IPS-NIHi11 (cell line): ENCODE measurements at places on chromosomes 4 and X.

GRCh38 chrX:116198235-116198634 is 27.7 kb downstream of the AGTR2 start:
- no peak for DNase-seq

- DNase-seq: no peak
Observed at GRCh38 chr4:40722576-40723161, 27.1 kb upstream of the NSUN7 start.

- no peak for DNase-seq
Observed at GRCh38 chr4:148065075-148065474, 333.2 kb downstream of the ARHGAP10 start.

DNA sequence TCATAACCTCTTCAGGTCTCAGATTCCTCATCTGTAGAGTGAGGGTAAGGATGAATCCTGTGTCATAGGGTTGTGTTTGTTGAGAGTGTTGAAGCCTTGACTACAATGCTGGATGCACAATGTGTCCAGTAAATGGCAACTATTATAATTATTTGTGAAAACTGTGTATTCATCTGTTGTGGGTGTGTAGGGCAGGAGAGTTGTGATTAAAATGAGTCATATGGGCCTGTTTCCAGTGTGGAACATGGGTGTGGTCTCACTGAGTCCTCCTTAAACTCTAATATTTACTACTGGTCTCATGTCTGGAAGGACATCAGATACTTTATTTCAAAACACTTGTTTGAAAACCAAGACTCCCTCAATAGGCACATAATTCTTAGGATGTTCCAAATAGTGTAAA is 208.5 kb upstream of the CASK start:
- DNase-seq: no peak

GRCh38 chr4:187840814-187841213 is 154.8 kb upstream of the ZFP42 start:
- no peak for DNase-seq
